ENCODE measurements at places on chromosomes 2 and 18.

- DNase-seq: no peak
Observed at GRCh38 chr2:143675021-143675420, 545.8 kb downstream of the ARHGAP15 start.

DNA sequence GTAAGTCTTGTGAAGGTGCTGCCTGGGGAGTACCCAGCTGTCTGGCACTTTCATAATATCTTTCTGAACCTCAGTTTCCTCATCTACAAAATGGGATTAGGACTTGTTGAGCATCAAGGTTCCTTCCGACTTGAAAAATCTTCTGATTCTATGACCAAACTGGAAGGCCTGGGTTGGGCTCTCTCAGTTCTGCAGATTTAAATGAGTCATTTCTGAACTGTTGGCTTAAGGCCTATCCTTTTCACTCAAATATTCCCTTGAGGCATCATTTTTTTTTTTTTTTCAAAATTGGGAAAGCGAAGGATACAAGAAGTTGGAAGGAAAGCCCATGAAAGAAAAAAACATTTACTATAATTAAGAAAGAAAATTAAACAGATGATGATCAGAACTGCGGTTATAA lies 40.8 kb upstream of the CYP1B1 start:
- no peak for DNase-seq

DNA sequence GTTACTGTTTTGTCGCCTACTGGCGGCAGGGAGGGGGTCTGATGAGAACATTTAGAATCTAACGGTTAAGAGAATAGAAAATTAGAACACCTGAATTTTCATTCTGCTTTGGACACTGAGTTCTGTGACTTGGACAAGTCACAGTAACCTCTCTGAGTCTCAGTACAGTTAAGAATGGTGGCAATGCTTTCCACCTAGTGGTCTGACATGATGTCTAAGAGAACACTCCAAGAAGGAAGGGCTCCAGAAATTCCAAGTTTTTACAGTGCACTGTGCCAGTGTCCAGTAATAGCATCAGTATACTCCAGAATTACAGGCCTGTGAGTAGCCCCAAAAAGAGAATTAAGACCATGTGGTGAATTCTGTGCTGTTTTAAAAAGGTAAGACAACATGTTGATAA lies 174.1 kb upstream of the ZFP36L2 start:
- no peak for DNase-seq

GRCh38 chr2:15313657-15314056 lies 247.5 kb downstream of the NBAS start:
- DNase-seq: no peak

DNA sequence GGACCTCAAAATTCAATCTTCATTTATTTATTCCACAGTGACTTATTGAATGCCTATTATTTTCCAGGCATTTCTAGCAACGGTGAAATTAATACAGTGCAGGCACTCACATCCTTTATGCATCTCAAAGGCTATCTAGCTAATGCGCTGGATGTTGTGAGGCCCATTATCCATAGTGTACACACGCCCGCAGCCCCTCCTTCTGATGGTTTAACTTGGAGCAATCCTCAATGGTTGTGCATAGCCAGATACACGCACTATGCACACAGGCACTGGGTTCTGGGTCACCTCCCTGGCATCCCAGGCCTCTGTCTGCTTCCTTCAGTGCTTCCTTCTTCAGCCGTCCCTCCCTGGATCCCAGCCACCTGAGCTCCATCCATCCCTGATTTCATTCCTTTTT lies 108.5 kb upstream of the BOD1L2 start:
- DNase-seq: no peak

DNA sequence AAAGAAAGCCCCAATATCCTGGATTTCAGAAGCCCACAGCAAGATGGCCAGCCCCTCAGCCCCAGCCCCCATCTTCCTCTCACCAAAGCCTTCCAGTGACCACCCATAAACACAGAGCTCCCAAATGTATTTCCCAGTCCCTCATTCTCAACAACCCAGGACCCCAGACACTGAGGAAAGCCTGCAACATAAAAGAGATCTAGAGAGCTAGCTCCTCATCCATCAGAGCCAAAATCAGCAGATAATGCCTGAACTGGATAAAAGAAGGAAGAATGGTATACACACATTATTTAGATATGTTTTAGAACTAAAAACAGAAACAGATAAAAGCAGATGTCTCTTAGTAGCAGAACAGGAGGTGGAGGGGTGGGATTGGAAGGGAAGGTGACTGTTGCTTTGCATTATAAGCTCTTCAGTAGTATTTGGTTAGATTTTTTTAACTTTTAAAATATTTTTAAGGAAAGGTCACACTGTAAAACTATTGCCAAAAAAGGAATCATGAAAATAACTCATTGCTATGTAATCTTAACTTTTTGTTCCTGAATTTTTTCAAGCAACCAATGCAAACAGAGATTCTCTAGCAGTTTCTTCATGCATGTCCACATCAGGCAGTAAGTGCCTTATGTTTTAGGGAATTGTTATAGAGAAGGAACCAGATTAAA lies 144.2 kb upstream of the PKDCC start:
- DNase-seq: no peak

DNA sequence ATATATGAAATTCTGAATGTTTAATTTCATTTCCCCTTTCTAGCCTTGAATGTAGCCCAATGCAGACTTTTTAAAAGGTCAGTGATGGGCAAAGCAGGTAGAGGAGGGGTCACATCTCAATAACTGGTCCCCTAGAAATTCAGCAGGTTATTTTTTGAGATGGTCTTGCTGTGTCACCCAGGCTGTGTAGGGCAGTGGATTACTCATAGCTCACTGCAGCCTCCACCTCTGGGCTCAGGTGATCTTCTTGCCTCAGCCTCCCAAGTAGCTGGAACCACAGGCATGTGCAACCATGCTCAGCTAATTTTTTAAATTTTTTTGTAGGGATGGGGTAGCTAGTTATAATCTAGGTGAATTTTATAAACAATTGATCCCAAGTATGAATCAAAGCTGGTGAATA lies 8.8 kb downstream of the IAH1 start:
- no peak for DNase-seq

DNA sequence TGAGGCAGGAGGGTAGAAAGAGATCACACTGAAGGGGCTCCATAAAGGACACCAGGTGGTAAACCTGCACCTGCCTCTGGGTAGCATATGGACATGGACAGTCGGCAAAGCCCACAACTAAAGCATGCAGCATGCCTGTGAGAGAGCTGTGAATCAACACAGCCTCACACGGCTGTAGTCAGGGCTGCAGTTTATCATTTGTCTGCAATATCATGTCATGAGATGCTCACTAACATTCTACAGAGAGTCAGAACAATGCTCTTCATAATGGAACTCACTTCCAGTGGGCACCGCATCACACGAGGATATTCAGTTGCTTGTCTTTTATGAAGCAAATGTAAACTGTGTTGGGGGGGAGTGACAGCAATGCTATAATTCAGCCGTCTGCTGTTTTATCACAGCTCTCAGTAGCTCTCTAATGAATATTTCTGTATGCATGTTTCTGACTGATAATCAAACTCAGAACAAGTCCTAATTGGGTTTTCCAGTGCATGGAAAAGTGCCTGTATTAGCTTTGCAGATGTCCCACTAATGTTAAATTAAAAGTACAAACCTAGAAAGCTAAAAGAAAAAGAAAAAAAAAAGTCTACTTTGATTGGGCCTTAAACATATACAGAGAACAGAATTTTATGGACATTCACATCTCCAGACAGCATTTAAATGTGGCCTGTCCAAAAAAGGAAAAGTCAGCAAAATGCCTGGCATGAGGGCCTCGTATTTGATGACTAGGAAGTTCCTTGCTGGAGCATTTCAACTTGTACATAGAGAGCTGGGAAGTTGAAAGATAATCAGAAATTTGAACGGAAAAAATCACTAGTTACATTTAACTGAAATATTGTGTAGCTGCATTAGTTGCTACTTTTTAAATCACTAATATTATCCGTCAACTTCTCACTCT lies 406.1 kb upstream of the SOX11 start:
- no peak for DNase-seq

GRCh38 chr2:6968319-6969100 lies 51.3 kb downstream of the RNF144A start:
- no peak for DNase-seq

GRCh38 chr2:134379293-134379692 lies 125.4 kb downstream of the MGAT5 start:
- no peak for DNase-seq

GRCh38 chr2:43060390-43061016 lies 165.9 kb downstream of the ZFP36L2 start:
- DNase-seq: peak; percentile 23

- no peak for DNase-seq
Observed at GRCh38 chr2:6008186-6008585, 316.0 kb downstream of the SOX11 start.

- no peak for DNase-seq
Observed at GRCh38 chr2:235268535-235268934, 225.3 kb upstream of the AGAP1 start.

DNA sequence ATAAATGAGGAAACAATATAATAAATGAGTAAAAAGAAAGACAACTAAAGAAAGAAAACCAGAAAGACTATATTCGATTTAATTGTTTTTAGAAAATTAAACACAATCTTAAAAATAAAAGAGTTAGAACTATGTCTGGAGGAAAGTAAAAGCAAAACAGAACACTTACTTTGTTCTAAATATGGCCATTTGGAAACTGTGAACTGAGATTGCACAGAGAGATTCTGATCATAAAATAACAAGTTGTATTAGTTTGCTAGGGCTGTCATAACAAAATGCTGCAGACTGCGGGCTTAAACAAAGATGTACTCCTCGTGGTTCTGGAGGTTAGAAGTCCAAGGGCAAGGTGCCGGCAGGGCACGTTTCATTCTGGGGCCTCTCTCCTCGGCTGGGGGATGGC lies 128.1 kb upstream of the AQP4 start:
- DNase-seq: no peak

DNA sequence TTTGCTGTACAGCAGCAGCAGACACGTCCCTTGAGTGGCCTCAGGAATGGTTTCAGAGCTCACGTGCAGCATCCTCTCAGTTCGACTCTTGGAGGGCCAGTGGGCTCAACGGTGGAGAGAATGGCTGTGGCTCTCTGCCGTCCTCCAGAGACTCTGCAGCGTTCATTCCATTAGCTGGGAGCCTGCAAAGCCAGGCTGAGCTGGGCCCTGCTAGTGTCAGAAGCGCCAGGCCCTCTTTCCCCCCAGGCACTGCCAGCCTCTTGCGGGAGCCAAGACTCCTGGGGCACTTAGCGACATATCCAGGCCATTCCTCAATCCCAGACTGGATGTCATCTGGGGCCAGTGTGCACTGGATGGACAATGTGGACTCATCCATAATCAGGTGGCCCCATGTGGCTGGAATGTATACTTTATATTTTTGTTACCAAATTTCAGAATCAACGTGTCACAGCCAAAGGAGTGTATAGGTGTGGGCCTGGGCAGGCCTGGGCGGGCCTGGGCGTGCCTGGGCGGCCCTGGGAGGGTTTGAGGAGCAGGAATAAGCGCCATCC lies 125.1 kb upstream of the EPAS1 start:
- DNase-seq: no peak

DNA sequence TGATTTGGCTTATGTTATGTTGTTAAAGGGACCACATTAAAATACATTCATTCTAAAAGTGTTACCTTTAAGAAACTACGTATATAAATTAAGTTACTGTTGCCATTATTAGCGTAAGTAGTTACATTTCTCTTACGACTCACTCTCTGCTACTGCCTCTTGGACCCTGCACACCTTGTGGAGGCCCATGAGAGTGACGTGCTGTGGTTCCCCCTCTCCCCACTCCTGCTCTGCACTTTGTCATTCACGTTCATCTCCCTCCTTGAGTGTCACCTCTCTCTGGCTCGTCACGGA lies 830 bp upstream of the MERTK start:
- no peak for DNase-seq

DNA sequence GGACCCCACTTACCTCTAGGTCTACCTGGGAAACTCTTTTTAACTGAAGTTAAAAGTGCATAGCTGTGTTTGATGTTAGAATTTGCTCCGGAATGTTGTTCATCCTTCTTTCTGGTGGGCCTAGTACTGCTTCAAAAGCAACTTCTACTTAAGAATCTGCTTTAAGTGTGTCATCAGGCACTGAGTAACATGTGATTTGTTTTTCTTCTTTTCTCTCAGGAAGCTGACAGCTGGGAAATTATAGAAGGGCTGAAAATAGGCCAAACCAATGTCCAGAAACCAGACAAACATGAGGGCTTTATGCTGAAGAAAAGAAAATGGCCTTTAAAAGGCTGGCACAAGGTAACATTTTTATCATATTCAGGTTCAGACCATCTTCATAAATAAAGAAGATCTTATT lies 122.9 kb downstream of the PRKRA start:
- no peak for DNase-seq

DNA sequence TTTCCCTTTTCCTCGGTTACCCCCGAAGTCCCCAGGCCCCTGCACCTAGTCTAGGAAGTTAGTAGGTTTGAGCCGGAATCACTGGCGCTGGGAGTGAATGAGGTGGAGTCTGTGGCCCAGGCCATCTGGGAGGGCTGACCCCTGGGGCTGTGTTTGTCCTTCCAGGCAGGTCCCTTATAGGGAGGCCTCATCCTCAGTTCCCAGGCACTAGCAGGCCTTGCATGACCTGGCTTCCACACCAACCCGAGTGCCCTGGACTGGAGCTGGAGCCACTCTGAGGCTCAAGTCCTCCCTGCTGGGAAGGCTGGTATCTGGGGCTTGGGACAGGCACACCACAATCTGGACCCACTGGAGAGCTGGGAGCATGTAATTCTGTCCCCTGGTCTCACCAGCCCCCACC lies 111.0 kb downstream of the DYSF start:
- DNase-seq: peak; percentile 50

GRCh38 chr2:118554616-118555015 lies 292.8 kb downstream of the EN1 start:
- DNase-seq: no peak

GRCh38 chr2:235860871-235861270 lies 307.3 kb downstream of the GBX2 start:
- no peak for DNase-seq

GRCh38 chr2:40332191-40332826 lies 119.6 kb downstream of the SLC8A1 start:
- no peak for DNase-seq

GRCh38 chr2:195414537-195415100 lies 242.4 kb upstream of the SLC39A10 start:
- DNase-seq: no peak

DNA sequence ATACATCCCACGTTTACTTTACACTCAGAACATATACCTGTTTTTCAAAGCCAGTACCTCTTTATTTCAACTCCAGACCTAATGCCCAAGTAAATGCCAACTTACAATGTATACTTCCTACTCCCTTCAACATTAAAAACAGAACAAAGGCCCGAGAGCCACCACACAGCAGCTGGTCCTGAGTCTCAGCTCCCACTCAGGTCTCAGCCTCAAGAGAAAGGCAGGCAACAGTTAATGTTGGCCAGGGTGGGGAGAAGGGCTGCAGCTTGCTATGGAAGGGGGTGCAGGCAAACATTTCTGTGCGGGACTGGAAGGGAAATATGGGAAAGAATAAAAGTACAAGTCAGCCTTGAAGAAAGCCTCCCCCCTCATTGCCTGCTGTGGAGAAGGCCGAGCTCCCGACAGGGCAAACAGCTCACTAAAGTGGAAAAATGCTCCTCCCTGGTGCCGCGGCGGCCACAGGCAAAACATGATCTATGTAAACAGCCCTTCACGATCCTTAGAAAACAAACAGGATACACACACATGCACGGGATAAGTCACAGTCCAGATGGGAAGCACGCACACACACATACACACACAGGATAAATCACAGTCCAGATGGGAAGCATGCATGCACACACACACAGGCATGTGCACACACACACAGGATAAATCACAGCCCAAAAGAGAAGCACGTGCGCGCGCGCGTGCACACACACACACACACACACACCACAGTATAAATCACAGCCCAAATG lies 67.4 kb downstream of the ADNP2 start:
- DNase-seq: no peak

- no peak for DNase-seq
Observed at GRCh38 chr2:83364264-83364663, 1094.8 kb downstream of the SUCLG1 start.

GRCh38 chr18:809985-810642 lies 1.9 kb downstream of the YES1 start:
- no peak for DNase-seq

Measured in natural killer cell treated with Interleukin-12 subunit alpha and Interleukin-12 subunit beta and Interleukin-15 and Interleukin-18, amount 100 ng/mL, for 72 hours (primary cell).